ENCODE measurements at places on chromosomes 3 and 15.

GRCh38 chr3:72144773-72145505, 360.0 kb upstream of the PROK2 start:
- DNase-seq = no peak

DNA sequence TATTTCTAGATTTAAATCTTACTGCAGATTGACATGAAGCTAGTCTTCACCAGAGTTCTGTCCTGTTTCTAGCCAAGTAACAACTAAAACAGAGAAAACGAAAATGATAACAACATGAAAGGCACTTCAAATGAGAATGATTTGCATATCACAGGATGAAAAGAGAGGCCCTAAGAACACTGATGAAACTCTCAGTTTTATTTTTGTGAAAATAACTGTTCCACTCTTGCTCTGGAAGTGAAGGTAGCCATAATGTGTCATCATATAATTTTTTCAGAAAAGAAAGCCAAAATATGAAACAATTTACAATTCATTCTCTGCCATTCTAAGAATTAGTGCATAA, 274.4 kb downstream of the ADAMTSL3 start:
- DNase-seq = no peak

GRCh38 chr15:82177291-82178010, 85.1 kb downstream of the EFL1 start:
- DNase-seq = peak; percentile 41

- no peak for DNase-seq
Measured at GRCh38 chr3:138383715-138384465, 35.5 kb downstream of the MRAS start.

DNA sequence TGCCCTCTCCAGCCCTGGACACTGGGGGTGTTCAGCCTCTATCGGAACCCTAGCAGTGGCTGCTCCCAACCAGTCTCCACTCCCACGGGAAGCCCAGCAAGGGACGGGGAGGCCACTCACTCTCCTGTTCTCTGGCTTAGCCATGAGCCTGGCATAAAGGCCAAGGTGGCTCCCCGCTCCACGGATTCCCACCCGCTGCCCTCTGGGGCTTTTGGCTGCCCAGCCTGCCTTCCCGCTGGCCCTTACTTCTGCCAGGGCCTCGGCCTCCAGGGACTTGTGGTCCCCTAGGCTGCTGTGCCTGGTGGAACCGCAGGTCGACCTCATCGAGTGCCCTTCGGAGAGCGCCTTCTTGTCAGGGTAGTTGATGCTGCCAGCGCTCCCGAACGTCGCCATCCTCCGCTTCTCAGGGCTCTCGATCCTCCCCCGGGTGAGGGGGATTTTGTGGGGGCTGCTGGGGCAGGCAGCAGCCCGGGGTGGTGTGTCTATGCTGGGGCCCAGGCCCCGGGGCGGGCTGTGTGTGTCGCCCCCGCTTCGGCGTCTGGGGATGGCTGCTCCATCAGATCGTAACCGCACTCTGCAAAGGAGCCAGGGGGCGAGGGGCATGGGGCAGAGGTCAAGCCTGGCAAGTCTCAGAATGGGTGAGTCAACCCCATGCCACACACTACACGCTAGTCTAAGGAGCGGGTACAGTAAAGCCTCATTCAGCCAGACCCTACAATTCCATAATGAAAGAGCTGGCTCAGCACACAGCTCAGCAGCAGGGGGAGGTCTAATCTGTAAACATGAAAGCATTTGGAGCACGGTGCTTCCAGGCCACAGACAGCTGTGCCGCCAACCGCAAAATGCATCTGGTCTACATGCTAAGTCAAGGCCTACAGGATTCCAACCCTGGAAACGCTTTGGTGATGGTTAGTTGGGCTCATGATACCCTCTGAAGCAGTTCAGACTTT, 27.3 kb upstream of the RAD18 start:
- peak; percentile 59 for DNase-seq

GRCh38 chr3:155244216-155244615, 49.3 kb downstream of the STRIT1 start:
- no peak for DNase-seq

GRCh38 chr3:196192036-196192523, 19.1 kb downstream of the ZDHHC19 start:
- DNase-seq = no peak

DNA sequence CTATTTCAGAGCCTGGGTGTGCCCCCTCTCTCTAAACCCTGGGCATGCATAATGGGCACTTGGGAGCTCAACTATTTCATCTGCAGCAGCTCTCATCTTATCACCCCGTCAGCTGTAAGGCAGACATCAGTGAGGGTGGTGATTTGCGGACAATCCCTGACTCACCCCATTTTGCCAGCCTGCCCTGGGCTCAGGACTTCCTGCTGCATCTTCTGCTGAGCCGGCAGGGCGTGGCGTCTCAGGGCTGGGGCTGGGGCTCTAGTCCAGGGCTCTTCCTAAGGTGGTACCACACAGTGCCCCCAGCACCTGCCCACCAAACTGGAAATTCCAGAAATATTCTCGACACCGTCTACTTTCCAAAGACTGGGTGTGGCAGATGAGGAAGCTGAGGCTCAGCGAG, 925 bp upstream of the PSTPIP1 start:
- DNase-seq = no peak

DNA sequence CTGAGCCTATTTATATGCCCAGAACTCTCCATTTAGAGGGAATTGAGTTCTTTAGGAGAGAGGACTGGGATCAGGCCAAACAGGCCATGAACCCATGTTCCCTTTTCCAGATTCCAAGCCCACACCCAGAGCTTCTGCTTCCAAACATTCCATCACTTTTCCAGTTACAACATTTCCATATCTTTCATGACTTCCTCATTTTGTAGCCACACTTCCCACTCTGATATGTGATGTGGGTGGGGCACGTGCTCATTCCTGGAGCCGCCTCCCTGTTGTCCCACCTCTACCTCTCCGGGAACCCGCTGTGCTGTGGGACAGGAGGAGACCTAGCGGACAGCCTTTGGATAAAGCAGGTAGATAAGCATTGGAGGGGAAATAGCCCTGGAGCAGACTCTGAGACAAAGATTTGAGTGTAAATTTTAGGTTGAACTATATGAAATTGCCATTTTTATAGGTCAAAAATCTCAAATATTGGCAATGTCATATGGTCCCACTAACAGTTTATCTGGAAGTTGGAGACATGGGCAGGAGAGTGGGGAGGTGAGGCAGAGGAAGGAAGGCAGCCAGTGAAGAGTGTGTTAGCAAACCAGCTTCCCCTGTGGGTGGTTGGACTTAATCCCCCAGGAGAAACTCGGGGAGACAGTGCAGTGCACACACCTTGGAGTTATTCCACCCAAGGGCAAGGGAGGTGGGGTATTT, 31.8 kb downstream of the CYP8B1 start:
- DNase-seq = no peak

DNA sequence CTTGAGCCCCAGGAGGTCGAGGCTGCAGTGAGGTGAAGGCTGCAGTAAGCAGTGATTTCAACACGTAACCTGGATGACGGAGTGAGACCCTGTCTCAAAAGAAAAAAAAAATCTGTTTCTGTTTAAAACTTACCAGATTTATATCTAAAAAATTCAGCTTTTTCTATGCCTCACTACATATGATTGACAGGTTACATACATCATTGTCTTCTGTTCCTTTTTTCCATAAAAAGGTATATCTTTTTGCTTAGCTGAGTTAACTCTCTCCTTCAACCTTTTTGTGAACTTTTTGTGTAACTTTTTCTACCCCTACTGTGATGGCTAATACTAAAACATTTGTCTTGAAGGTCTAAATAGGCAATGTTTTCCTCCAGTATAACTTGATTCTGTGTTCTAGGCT, 38.6 kb upstream of the SETD2 start:
- no peak for DNase-seq

- DNase-seq = peak; percentile 21
Measured at GRCh38 chr3:188468196-188468595, 314.2 kb downstream of the LPP start.

All from HFF-Myc (cell line).